CD4-positive, alpha-beta memory T cell (primary cell): ENCODE measurements at places on chromosomes 6 and 20.

- DNase-seq: no peak
Observed at GRCh38 chr6:29791162-29791561, 36.5 kb upstream of the HLA-G start.

- DNase-seq: no peak
Observed at GRCh38 chr6:20119485-20119884, 92.8 kb downstream of the MBOAT1 start.

DNA sequence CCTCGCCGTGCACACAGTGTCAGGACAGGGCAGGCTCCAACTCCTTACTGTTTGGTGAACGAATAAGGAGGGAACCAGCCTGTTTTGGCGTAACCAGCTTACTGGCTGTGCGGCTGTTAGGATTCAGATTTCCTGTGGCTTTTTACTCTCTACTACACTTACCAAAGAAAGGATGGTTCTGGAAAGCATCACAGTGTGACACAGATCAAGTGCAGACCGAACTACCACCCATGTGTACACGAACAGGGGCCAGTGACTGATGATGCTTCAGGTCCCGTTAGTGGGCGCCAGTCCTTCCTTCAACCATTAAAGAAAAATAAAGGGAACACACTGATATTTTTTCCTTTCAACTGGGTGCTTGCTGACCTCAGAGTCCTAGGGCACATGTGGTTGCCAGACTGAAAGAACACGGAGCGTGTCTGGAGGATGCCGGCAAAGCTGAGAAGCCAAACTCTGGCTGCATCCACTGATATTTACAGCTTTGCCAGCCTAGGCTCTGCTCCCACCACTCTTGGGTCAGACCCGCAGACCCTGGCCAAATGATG is 352.3 kb upstream of the AGPAT4 start:
- no peak for DNase-seq

GRCh38 chr6:157228426-157229131 is 94.7 kb downstream of the TMEM242 start:
- no peak for DNase-seq

- no peak for DNase-seq
Observed at GRCh38 chr6:139173172-139173571, 38.3 kb downstream of the HECA start.

- DNase-seq: no peak
Observed at GRCh38 chr6:133165235-133165634, 75.9 kb upstream of the EYA4 start.

- no peak for DNase-seq
Observed at GRCh38 chr6:15255909-15256395, 10.1 kb downstream of the JARID2 start.

DNA sequence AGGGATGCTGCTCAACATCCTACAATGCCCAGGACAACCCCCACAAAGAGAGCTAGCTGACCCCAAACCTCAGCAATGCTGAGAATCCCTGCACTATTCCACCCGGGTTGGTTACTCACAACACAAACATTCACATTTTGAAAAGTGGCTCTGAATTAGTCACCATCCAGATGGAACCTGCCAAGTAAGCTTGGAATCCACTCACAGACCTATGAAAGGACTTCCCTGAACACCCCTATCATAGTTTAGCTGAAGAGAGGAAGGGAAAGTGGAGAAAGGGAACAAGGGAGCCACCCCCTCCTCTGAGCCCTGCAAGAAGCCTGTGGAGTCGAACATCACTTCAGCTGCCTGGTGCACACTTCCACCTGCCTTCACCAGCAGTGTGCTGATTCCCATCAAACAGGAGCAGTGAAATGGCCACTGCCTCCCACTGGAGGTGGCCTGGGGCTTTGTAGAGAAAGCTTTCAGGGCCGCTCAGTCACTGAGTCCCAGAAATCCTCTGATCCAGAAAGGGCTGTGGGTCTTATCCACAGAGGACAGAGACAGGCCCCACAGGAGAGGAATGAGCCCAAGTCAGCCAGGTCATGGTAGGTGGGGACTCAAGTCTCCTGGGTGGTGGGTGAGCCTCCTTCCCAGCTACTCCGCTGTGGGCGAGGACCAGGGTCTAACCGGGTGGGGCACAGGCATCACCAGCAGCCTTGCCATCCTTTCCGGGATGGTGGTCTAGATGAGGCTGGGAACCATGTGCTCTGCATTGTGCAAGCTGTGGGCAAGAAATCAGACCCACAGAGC is 203.7 kb downstream of the SYNDIG1 start:
- no peak for DNase-seq
